ENCODE measurements at places on chromosomes 3 and 15. TPM values are rescaled to one million over a fixed set of nuclear protein-coding genes. Genes with fewer than 3 reads are reported as not detected.

DNA sequence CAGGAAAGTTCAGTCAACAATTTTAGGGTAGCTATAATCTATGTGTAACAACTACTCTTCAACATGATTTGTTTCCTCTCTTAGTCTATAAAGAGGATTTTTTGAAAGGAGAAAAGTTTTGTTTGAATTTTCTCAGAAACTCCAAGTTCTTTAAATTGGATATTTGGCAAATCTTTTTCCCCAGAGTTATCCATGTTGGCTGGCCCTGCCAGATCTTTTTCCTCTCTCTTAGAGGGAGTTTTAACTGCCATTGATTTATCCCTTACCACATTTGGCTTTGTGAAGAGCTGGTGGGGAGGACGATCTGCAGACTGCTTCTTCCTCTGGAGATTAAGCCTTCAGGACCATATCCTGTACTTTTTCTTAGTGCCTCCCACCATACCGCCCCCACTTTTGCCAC, 64.9 kb upstream of the ROPN1 start:
- no peak for DNase-seq

DNA sequence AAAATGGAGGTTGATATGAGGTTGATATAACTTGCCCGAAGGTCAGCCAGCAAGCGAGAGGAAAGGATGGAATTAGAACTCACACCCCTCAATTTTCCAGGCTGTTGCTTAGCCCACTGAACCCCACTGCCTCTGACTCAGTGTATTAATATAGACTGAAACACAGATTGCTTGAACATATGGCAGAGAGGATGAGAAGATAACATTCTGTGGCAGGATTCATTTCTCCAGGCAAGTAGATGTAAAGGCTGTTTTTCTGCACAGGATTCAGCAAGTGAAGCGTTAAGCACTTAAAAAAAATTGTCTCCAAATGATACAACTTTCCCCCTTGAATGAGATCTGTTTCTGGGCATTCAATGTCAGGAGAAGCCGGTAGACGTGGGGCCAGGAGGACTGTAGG, 335.2 kb downstream of the GAP43 start:
- no peak for DNase-seq

DNA sequence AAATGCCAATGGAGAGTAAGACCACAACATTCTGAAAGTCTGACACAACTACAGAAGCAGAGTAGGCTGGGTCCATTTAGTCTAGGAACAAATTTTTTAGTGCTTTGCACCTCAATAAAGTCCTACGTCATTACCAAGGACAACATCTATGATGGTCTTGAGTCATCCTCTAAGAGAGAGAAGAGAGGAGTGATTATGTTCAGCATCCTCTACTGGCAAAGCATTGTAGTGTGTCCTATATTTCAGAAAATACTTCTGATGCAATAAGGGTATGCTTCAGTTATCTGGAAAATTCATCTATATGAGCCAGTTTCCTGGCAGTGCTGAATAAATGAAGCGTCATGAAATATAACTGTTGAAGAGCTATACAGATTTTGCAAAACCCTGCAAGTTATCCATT, 95.6 kb downstream of the P2RY1 start:
- DNase-seq: no peak

DNA sequence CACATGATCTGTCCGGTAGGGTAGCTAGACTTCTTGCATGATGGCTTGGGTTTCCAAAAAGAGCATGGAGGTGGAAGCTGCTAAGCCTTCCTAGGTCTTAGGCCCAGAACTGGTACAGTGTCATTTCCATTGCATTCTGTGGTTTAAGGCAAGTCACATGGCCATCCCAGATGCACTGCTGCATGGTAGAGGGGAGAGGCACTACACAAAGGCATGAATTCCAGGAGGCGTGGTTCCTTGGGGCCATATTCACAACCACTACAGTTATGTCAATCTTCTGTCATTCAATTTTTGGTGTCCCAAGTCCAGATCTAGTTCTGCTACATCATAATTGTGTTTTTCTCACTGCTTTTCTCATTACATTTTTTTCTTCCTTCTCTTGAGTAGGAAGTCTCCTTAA, 122.2 kb upstream of the CHRM5 start:
- no peak for DNase-seq

Gene CADPS
- not detected for total RNA-seq

GRCh38 chr3:112382543-112383160, 49.7 kb downstream of the CD200 start:
- no peak for DNase-seq

DNA sequence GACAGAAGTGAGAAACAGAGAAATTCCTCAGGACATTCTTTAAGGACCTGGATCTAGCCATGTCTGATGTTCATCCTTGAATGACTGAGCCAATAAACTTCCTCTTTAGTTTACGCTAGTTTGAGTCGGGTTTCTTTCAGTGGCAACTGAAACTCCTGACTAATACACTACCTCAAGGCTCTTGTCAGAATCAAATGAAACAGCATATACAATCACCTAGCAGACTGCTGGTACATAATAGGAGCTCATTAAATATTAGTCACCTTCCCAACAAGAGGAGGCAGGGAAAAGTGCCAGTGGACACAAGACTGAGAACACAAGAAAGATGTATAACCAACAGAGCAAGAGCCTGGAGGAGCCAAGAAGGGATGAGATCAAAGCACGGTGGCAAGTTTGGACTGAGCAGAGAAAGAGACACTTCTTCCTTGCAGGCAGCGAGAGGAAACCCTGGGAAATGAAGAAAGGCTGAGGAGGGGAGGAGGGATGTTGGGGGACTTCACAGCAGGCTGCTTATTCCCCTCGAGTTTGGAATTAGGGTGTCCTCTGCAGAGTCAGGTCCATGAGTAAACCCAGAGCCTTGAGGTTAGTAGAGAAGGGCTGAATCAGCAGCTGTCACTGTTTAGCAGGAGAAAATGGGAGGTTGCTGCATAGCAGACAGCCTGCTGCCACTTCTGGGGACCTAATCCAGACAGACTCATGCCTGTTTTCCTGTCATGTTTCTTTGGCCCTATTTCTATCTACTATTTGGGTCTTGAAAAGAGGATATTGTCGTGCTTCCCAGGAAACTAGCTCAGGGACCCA, 73.3 kb downstream of the MRPL46 start:
- DNase-seq: no peak

DNA sequence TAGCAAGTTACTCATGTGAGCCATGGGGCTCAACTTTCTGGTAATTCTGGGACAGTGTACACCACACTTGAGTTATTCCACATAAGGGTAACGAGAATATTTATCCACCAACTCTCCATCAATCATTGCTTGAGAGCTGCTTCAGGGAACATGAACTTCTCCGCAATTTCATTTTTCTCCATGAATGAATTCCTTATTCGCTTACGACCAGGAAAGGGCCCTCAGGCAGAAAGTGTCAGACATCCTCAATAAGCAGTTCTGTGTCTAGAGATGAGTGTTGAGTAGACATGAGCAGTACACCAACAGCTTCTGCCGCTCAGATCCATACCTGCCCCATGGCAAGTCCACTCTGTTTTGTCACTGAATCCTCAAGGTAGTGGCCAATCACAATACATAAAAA, 24.8 kb upstream of the IQCF2 start:
- DNase-seq: no peak

GRCh38 chr15:101483462-101483861, 6.0 kb downstream of the PCSK6 start:
- no peak for DNase-seq

Gene DNAH12
- total RNA-seq: 0.20 TPM

DNA sequence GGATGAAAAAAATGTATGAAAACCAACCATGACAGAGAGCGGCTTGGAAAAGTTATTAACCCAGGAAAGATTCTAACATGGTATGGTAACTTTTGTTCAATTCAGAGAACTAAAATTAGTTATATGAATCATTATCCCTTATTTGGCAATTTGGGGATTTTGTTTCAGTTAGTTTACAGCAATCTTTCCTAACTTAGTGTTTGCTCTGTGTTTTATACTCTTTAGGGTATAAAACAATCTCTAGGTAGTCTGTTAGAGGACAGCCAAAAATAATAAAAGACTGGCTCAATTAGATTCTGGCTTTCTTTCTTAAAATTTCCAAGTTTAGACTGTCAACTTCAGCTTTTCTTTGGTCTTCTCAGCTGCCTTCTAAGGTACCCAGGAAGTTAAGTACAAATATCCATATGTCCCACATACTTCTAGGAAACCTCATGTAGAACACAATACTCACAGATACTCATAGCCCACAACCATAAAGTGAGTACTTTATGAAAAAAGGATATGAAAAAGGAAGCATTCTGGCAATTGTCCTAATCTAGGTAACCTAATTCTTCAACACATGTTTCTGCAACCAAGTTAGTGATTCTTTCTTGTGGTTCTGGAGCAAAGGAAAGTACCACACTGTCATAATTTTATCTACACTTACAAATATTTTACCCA, 849.3 kb downstream of the ROBO1 start:
- no peak for DNase-seq

Gene SERINC4
- not detected for total RNA-seq

DNA sequence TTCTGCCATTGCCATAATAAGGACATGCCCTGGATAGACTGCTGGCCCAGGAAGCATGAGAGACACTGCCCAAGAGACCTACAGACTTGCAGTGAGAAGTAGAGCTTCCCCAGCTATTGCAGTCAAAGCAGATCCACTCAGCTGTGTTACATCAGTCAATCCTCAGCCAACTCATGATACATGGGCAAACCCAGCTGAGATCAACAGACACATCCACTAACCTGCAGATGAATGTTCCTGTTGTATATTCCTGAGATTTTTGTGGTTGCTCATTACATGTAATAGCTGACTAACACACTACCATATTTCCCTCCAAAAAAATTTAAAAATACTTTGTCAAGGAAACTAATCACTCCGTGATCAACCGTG, 68.6 kb downstream of the DCLK3 start:
- DNase-seq: no peak

Gene SAXO2
- total RNA-seq: 0.67 TPM

DNA sequence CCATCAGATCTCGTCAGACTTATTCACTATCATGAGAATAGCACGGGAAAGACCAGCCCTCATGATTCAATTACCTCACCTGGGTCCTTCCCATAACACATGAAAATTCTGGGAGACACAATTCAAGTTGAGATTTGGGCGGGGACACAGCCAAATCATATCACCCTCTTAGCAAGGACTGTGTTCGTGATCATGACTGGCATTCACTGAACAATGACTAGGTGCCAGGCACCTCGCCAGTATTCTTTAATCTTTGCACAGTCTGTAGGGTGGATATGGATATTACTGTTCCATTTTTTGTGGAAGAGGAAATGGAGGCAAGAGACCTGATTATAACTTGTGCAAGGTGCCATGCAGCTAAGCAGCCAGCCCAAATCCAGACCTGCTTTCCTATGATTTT, 77.5 kb downstream of the IGF1R start:
- DNase-seq: no peak

- no peak for DNase-seq
Measured at GRCh38 chr3:100067589-100067988, 46.7 kb downstream of the FILIP1L start.

GRCh38 chr3:89628856-89629670, 521.6 kb downstream of the EPHA3 start:
- no peak for DNase-seq

DNA sequence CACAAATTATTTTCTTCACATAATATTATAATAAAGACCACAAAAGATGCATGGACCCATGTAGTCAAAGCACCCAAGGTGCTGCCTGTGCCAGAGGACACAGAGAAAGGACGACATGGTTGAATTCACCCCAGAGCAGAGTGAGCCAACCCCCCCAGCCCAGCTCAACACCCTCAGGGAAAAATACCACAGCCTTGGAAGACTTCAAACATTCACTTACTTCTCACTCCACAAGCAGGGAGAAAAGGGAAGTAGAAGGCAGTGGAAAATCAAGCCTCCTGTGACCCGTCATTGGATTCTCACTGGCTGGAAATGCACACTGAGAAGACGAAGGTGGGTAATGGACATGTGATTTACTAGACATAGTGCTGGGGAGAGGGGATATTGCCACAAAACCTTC, 70.8 kb downstream of the TAFA4 start:
- DNase-seq: no peak

DNA sequence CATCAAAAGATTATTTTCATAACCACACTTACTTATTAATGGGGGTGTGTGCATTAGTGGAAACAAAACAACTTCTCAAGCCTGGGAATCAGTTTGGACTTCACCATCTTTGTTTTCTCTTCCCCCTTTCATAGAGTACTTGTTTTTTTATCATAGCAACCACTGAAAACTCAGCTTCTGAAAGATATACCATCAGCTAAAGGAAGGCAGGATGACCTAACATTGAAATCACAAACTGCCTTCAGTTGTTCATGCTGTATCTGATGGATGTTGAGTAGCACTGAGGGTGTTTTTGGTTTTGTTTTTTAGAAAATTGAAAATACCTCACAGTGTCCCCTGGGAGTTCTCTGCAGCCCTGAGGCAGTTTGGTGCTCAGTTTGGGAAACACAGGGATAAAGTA, 46.5 kb downstream of the NEK10 start:
- DNase-seq: no peak

DNA sequence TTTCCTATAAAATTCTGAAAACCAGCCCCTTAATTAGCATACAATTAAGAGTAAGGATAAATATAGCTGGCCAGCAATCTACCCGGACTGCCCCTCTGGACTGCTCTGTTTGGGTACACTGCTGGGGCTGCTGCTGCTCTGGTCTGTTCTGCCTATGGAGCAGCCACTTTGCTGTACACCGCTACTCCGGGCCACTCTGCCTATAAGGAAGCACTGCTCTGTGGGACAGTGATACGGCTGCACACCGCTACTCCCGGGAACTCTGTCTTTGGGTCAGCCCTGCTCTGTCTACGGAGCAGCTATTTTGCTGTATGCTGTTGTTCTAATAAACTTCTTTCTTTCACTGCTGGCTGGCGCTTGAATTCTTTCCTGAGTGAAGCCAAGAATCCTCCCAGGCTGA, 316.5 kb upstream of the PLSCR5 start:
- no peak for DNase-seq

Gene ZNF860
- 0.73 TPM for total RNA-seq

GRCh38 chr3:40417845-40418543, 31.0 kb downstream of the ENTPD3 start:
- no peak for DNase-seq

DNA sequence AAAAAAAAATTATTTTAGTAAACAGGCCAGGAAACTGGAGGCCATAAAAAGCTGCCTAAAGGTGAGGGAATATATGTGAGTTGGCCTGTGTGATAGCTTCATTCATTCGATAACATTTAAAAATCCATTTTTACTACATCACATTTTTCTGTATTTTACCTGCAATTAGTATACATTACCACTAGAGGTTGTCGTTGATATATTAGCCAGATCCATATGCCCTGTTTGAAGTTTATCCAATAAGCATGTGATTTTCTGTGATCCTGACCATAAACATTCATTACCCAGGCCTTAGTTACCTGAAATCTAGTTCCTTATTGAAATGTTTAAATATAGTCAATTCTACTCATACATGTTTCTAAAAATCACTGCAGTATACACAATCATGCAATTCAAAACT, 71.4 kb downstream of the ARNT2 start:
- no peak for DNase-seq

Gene FES
- total RNA-seq: 58.1 TPM

- DNase-seq: peak; percentile 85
Measured at GRCh38 chr3:155890671-155891190, 20.3 kb downstream of the GMPS start.

GRCh38 chr3:15301761-15302160, 30.6 kb downstream of the SH3BP5 start:
- no peak for DNase-seq
